ENCODE measurements at places on chromosomes 3 and 15.

DNA sequence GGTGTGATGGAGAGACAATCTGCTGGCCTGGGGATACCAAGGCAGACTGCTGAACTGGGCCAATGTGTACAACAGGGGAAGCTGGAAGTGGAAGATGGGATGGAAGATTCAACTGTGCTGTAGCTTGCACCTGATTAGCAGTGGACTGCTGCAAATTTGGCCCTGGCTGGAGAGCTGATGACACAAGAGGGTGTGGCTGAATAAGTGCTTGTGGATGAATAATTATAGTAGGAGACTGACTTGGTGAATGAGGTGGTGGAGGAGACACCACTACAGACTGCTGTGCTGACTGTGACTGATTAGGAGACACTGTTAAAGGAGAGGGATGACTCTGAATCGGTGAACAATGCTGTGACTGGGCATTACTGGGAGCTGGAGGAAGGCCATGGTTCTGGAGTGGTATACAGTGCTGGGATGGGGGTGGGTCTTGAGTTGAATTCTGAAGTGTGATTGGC lies 52.5 kb downstream of the PHC3 start:
- ATAC-seq, result no peak

DNA sequence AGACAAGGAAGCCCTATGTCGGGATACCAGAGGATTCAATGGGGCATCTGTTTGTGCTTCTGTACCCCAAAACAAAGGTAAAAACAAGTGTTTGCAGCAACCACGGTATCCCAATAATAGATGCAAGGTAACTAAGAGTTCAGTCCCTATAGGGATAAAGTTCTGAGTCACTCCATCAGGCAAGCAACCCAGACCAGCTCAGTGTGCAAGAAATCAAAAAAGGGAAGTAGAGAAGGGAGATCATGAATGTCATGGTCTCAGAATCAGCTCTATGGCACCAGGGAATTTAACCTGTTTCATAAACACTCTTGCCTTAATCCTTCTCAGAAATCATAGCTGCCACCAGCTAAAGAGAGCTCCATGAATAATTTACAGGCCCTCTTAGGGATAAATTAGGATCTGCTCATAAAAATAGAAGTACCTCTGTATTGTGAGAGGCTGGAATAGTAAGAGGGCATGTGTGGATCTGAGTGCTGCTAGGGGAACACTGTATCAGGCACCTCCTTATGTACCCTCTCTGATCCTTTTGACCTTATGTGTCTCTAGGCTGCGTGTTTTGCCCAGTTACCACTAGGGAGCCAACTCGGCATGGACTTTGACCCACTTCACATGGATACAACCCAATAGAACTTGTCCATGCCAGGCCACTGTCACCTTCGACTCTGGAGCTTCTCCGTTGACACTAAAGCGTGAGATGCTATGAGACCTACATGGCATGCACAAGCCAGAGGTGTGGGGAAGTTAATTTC lies 754.6 kb downstream of the AGBL1 start:
- no peak for ATAC-seq

DNA sequence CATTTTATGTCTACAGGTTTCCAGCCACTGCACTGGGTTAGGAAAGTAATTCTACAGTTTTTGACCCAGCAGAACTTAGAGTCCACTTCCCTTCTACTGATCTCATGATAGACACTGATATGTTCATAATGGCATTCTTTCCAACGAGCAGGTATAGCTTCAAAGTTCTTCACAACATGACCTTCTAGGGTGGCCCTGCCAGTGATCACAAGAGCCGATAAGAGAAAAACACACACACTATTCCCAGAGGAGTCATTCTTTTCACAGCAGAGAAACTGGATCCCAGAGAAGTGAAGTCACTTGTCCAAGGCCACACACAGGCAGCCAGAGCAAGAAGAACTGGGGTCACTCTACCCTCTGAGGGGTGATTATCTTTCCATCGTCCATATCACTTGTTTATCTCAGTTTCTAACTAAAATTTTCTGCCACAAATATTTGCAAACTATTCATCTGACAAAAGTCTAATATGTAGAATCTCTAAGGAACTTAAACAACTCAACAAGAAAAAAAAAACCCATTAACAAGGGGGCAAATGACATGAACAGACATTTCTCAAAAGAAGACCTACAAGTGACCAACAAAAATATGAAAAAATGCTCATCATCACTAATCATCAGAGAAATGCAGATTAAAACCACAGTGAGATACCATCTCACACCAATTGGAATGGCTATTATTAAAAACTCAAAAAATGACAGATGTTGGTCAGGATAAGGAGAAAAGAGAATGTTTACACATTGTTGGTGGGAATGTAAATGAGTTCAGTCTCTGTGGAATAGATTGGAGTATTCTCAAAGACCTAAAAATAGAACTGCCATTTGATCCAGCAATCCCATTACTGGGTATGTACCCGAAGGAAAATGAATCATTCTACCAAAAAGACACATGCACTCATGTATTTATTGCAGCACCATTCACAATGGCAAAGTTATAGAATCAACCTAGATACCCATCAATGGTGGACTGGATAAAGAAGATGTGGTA lies 31.5 kb downstream of the SPTSSB start:
- ATAC-seq, result no peak

DNA sequence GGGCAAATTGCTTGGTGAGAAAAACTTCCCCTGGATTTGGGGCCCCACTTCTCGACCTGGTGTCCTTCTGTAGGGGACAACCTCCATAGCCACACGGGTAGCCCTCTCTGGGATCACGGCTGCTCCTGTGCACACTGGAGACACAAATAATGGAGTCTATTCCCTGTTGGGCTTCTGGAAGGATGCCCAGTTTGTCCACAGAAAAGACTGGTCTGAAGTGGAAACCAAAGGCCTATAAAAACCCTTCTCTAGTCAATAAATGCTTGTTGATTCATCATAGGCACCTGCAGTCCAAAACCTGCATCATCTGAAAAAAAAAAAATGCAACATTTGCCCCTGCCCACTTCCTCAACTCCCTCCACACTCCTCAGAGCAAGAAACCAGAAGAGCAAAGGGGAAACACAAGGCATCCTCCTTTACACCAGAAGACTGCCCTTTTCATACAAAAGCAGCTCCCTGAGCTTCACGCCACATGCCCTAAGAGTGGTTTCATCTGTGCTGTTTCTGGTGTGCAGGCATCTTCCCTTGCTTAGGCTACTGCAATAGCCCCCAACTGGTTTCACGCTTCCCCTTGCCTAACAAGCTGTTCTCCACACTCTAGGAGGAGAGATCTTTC lies 36.3 kb downstream of the SRGAP3 start:
- ATAC-seq, result no peak

GRCh38 chr3:193446965-193447602 lies 68.5 kb upstream of the ATP13A5 start:
- ATAC-seq, result no peak

GRCh38 chr3:135272026-135272669 lies 477.1 kb downstream of the EPHB1 start:
- ATAC-seq, result no peak

DNA sequence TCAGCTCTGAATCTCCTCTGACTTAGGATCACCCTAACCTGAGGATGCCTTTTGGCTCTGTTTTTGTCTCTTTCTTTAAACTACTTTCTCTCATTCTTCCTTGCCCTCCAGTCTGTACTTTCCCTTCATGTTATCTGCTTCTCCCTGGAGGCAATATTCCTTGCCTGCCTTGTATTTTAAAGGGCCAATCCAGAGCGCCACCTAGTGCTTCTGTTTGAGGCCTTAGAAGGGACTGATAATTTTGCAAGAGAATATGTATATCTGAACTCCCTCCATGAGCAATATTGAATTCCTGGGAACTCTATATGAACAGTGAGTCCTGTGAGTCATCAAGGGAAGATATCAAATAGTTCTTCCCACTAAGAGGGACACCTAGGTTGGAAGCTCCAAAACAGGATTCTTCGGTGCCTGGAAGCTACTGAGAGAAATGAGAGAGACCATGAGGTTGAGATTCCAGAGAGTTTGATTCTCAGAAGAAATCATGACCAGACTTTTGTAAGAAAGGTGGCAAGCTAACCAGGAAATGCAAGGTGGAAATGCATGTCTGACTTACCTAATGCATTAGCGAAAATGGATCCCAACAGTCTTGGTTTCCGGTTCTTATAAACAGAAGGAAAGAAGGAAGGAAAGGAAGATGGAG lies 203.8 kb upstream of the CD96 start:
- peak; percentile 94 for ATAC-seq

GRCh38 chr15:45980366-45980765 lies 345.5 kb downstream of the SQOR start:
- no peak for ATAC-seq

DNA sequence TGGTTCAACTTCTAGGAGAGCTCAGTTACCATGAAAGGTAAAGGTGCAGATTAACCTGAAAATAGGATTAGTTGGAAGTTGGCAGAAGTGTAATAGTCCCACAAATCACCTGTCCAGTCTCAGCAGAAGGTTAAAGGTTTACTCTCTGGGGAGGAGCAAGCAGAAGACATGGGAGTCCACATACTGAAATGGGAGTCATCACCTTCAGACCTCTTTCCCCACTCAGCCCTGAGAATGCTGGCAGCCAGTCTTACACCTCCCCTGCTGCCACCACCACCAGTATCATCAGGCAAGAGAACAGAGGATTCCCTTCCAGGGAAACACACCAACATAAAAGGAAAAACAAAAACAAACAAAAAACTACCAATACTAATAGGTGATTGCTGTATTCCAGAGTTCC lies 13.8 kb upstream of the PLA2G4D start:
- no peak for ATAC-seq

- ATAC-seq, result peak; percentile 99
These were observed 59.0 kb downstream of the DPPA2 start for GRCh38 chr3:109257269-109257668.

DNA sequence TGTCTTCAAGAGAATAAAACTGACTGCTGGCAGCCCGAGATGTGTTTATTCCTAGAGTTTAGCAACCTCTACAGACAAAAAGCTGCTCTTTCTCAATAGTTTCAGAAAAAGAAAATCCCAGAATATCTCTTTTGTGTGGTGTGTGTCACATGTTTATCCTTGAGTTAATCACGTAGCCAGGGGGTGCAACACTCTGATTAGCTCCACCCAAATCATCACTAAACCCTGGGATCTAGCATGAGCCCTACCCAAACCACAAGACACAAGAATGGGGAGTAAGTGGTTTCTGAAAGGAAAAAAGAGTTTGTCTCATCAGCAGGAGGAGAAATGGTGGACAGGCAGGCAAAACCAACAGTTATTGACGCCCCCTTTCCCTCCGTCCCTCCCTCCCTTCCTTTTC lies 78.5 kb upstream of the AGBL1 start:
- no peak for ATAC-seq

DNA sequence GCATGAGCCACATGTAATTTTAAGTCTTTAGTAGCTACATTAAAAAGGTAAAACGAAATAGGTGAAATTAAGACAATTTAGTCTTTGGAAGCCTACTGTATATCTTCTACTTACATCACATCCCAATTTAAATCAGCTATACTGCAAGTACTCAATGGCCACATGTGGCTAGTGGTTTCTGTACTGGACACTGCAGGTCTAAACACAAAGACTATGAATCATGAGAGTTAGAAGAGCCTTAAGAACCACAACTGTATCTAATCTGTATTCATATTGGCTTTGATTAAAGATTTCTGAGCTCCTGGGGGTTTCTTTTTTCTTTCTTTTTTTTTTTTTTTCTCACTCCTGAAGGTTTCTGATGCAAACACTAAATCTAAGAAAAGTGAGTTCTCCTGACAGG lies 2.3 kb upstream of the EIF1B start:
- no peak for ATAC-seq

DNA sequence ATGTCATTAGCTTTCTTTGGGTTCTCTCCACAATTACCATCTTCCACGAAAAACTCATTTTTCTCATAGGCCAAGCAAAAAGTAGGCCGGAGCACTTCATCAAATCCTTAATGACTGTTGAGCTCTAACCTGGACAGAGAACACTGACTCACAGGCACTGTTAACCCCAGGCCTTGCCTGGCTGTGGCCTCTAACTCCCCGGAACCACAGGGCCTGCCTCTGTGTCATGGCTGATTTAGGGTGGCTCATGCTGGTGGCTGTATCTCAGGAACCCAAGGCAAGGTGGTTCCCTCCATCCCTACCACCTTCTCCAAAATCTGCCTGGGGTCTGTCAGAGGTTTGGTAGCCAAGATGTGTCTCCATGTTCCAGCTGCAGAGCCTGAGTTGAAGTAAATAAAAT lies 3.6 kb downstream of the CRTAP start:
- ATAC-seq, result no peak

- ATAC-seq, result no peak
These were observed 2.9 kb downstream of the PIAS1 start for GRCh38 chr15:68057034-68057433.

DNA sequence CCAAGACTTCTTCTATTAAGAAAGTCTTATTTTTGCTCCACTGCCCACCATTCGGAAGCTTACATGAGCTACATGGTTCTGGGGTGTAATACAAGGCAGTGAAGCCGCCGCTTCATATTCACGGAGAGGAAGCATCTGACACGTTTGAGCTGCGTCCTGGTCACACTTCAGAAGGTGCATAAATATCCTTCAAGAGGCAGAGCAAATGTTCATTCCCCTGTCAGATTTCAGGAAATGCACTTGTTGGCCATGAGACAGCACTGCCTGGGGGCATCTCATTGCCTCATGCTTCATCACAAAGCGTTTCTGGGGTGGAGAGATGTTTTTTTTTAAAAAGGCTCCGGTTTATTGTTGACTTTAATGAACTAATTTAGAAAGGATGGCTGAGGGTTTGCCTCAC lies 119.9 kb downstream of the CADPS start:
- no peak for ATAC-seq

DNA sequence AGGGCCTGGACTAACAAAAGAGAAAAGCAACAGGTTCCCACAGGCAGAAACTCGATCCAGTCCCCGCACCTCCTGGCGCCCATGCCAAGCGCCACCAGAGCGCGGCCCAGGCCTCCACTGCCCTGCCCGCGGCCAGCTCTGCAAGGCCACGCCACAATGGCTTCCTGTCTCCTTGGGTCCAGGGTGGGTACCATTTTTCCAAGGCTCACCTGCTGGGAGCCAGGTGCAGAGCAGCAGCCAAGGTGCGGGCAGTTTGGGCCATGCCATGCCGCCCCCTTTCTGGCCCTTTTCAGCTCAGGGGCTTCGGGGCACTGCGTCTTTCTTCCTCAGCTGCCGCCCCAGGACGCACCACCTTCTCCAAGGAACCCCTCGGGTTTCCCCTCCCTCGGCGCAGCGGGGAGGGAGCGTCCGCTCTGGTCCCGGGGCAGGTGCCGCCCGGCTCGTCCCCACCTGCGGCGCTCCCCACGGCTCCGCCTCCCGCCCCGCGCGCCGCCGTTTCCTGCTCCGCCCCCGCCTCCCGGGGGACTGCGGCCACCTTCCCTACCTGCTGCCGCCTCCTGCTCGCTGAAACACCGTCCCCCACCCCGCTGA lies at the start of gene ILDR1:
TSS of gene ILDR1 (minus strand) at position 437 of the 591 bp plus-strand sequence. CDS start at position 267, 170 bp downstream.
- peak; percentile 51 for ATAC-seq

- peak; percentile 98 for ATAC-seq
These were observed 134.7 kb downstream of the TPRA1 start for GRCh38 chr3:127455541-127456450.
